AG09309 (cell line): ENCODE measurements at places on chromosomes 1 and 21.

DNA sequence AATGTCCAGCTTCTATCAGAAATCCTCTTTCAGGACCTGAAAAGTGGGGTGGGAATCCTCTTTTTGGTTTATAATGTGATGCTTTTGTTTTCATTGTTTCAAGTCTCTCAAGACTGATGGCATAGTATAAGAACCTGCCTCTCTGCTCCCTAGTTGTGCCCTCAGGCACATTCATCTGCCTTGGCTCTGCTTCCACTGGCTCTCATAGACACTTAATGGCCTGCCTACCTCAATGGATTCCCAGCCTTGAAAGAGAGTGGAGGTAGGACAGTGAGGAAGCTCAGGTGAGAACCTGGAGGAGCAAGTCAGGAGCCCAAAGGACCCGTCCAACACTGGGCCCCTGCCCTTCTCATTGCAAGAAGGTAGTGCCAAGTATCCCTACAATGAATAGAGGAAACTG lies 4.8 kb downstream of the TTLL7 start:
- no peak for DNase-seq

DNA sequence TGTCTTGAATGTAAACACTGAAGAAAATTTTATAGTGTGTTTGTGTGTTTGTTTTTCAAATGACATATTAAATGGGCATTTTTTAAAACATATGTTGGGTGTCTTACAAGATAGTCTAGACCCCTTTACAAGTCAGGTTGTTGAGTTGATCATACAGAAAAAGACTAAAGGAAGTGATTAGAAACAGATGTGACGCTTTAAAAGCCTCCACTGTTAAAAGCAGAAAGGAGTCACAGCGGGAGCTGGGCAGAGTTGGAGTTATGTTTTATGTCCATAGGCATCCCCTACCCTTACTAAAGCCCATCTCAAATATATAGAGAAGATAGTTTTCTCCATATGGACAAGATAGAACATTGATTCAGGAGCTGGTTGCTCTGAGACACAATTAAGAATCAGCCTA lies 393.9 kb downstream of the PLPP3 start:
- no peak for DNase-seq

GRCh38 chr1:228236744-228237143 lies 28.9 kb downstream of the OBSCN start:
- DNase-seq = no peak

GRCh38 chr1:24964811-24965570 lies 34.9 kb upstream of the RUNX3 start:
- peak; percentile 55 for DNase-seq

DNA sequence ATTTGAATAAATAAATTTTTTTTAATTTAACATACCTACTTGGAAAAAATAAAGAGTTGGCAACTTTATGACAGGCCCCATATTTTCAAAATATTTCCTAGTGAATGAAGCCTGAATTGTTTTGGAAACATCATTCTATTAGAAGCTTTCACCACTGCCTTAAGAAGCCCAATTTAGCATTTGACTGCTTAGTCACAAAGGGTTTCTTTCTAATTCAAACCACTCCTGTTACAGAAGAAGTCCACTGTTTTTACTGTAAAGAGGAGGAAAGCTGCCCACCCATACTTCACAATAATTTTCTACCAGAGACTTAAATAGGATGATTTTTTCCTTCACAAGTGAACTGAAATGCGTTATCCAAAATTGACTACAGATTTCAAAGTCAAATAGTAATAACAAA lies 534.6 kb upstream of the PTBP2 start:
- no peak for DNase-seq

GRCh38 chr1:43582162-43582566 lies 51.5 kb downstream of the PTPRF start:
- DNase-seq = peak; percentile 80

DNA sequence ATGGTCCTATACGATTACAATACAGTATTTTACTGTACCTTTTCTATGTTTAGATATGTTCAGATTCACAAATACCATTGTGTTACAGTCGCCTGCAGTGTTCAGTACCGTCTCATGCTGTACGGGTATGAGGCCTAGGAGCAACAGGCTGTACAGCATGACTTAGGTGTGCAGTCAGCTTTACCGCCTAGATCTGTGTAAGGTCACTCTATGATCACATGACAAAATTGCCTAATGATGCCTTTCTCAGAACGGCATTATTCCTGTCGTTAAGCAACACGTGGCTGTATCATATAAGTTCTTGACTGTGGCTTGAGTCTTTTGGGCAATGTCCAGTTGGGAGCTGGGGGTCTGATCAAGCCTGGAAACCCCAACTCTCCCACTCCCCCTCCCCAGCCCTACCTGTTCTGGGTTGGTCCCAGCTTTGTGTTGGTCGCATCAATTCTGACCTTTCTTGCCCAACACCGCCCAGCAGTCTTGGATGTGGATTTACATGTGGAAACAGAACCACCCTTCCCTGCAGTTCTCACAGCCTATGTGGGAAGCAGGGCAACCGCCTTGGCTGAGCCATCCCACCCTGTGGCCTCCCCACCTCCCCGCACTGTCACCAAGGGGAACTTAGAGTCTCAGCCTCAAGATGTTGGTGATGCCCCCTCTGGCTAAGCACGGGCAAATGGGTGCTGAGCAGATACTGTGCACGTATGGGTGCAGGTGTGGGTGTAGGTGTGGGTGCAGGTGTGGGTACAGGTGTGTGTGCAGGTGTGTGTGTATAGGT lies 80.2 kb upstream of the ACTL8 start:
- no peak for DNase-seq

GRCh38 chr1:20819818-20820217 lies 32.7 kb upstream of the HP1BP3 start:
- DNase-seq = no peak

GRCh38 chr1:90993245-90993644 lies 28.6 kb downstream of the ZNF644 start:
- DNase-seq = no peak

DNA sequence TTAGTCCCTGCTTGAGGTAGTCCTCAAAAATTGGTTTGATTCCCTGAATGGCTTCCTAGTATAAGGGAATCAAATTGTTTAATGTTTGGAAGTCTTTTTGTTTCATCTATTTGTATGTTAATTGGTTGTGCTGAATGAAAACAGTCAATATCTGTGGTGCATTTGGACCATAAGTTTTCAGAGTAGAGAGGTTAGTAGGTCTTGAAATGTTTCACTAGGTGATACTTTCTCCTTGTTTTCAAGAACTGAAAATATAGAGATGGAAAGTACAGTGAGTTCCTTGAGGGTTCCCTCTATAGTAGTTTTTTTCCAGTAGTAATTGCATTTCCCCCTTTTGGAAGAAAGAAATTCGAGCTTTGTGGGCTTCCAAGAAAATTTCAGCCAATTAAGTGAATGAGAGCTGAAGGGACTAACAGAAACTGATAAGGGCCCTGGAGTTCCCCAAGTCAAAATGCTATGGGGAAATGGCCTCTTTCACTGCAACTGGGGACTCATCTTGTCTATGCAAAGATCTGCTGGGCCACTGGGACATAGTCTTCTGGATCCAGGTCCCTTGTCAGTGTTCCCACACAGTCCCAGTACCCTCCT lies 18.6 kb upstream of the CEP350 start:
- no peak for DNase-seq

GRCh38 chr1:99004861-99005442 lies at the start of gene PLPPR5:
Gene PLPPR5 (minus strand): TSS chr1:99004861. CDS start chr1:99004671, 190 bp downstream.
- no peak for DNase-seq

DNA sequence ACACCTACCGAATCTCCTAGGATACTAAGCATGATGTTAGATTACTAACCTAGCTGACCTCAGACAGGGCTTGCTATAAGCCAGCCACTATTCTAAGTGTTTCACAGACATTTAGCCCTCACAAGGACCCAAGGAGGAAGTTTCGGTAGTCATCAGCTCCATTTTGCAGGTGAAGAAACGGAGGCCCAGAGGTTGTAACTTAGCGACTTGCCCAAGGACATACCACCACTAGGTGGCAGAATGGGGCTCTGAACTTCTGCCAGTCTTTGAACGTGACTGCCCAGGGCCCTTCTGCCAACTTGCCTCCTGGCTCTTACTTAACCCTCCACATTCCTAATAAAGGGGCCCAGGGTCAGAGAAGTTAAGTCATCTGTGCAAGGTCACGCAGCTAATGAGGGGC lies 283.5 kb downstream of the C1orf94 start:
- no peak for DNase-seq

GRCh38 chr1:35564037-35564883 lies 6.7 kb downstream of the NCDN start:
- DNase-seq = no peak

DNA sequence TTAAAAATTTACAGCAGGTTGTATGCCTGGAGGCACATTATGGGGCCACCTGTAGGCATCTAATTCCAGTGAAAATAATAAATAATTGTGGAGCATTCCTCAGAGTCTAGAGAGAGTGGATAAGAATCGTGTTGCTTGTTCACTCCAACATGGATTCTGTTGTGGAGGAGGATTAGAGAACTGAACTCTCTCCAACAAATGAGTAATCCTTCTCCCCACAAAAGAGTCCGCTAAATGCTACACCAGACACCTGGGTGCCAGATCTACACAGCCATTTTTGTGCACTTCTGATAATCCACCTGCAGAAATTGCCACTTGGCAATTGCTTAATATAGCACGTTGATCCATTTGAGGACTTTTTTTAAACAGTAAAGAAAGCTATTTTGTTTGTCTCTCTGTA lies 113.7 kb upstream of the DPYD start:
- no peak for DNase-seq

- DNase-seq = no peak
Measured at GRCh38 chr1:43864111-43865045, 69.2 kb upstream of the ARTN start.

DNA sequence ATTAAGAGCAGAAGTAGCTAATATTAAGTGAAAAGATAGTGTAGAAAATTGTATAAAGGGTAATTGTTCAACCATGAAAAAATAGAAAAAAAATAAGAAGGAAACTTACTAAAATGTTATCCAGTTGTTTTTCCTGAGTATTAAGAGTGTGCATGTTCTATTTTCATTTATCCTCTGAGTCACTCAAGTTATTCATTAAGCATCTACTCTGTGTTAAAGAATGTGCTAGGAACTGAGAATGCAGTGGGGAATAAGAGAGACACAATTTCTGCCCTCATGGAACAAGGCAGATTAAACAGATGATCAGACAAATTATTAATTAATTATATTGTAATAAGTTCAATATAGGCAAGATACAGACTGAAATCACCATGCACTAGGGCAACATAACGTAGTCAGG lies 10.8 kb upstream of the PIGK start:
- DNase-seq = no peak

DNA sequence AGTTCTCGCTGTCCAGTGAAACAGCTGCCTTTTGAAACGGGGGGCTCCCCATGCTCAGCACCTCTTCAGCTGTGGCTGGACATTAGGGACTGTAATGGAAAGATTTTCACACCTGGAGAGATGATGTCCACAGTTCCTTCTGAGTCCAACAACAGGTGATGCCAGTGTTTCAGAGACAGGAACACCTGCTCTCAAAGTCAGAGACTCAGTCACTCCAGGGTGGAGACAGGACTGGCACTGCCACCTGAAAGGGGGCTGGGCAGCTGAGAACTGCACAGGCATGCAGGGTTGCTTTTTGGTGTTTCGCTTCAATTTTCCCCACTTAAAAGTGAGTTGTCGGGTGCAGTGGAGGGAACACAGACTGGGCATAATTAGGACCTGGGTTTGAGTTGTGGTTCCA lies 124.8 kb downstream of the GALNT2 start:
- no peak for DNase-seq

DNA sequence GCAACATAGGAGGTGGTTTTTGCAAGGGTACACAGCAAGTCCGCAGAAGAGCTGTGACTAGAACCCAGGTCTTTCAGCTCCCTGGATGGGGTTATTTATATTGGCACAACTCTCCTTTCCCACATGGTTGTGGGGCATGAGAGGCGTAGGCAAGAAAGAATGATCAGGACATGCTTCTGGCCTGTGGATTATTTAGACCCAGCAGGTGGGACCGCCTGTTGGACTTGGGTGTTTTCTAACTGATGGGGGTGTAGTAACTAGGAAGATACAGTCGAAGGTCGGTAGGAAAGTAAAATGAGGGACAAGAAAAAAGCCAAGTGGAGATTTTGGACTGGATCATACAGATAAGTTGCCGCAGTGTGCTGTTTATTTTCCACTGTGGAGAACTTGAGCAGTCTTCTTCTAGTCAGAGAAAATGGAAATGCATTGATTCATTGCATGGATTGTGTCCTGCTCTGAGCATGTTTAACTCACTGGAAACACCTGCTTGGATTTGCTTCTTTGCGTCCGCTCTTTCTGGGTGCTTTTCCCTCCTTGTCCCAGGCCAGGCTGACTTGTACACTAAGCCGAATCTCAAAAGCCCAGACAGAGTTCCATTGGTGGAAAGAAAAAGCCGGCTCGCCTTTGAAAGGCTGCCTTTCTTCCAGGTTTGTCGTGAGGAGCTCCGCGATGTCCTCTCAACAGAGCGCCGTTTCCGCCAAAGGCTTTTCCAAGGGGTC lies 592 bp downstream of the CRCT1 start:
- no peak for DNase-seq

- no peak for DNase-seq
Measured at GRCh38 chr1:205048382-205048781, 5.4 kb downstream of the CNTN2 start.

GRCh38 chr1:115142616-115143015 lies 53.3 kb upstream of the TSPAN2 start:
- no peak for DNase-seq
